ENCODE measurements at places on chromosomes 7 and 10.

DNA sequence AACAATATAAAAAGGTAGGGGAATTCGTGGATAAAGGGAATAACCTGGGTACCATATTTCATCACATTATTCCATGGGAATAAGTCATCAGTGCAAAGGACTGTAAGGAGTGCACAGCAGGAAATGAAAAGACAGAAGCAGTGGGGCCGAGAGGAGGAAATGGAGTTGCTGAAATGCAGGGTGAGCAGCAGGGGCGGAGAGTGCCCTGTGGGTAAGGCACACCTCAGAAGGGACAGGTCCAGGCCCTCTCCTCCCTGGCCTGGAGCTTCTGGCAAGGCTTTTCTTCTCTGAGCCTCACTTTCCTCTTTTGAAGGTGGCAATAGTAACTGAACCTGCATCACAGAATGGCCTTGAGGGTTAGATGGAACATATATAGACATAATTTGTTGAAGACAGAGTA, 26.2 kb downstream of the IKZF1 start:
- DNase-seq = no peak

DNA sequence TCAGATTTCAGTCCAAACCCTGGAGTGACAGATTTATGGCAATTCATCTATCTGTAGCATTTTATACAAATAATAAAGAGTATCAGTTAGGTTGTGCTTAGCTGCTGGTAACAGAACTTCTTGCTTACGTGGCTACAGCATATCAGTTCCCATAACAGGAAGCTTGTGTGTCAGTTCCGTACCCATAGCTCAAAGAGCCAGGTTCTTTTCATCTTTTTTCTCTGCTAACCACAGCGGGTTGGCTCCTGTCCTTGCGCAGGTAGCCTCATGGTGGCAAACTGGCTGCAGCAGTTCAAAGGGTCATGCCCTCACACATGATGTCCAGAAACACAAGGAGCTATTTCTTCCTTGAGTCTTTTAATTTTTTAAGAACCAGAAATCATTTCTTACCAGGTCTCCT, 1041.8 kb downstream of the GATA3 start:
- DNase-seq = no peak

DNA sequence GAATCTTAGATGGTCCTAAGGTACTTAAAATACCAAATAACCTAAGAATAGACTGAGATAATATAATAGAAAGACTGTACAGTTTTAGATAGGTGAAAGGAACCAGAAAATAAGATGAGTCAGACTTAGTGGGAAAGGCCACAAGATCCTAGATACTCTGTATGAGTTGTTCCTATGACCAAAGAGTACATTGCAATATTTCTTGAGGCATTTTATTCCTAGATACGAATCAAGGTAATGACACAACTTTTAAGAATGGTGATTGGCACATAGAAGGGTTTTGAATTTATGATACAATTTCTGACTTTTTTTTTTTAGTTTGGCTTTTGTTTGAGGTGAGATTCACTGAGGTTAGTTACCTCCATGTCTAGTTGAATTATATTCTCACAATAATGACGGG, 30.2 kb downstream of the MGAM start:
- DNase-seq = no peak

DNA sequence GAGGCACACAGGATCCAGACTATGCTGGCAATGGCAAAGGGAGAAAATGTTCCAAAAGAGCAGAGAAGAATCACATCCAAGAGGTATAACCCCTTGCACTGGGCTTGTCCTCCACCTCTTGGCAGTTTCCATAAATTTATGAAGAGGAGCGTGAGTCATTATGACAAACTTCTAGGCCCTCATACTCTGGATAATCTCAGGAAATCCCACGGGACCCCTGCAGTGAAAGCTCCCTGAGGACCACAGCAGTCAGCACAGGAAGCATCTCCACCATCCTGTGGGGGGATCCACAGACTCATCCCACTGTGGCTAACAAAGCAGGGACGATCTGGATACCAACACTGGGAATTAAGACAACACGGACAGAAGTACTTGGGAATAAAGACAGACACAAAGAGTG, 30.3 kb upstream of the GPAM start:
- DNase-seq = no peak

- DNase-seq = no peak
Measured at GRCh38 chr7:94656925-94657731, 1.2 kb upstream of the SGCE start.

- no peak for DNase-seq
Measured at GRCh38 chr7:155947051-155947450, 134.8 kb upstream of the SHH start.

- DNase-seq = no peak
Measured at GRCh38 chr7:25781704-25782103, 370.3 kb upstream of the NFE2L3 start.

GRCh38 chr7:37320848-37321468, 127.7 kb downstream of the ELMO1 start:
- no peak for DNase-seq

DNA sequence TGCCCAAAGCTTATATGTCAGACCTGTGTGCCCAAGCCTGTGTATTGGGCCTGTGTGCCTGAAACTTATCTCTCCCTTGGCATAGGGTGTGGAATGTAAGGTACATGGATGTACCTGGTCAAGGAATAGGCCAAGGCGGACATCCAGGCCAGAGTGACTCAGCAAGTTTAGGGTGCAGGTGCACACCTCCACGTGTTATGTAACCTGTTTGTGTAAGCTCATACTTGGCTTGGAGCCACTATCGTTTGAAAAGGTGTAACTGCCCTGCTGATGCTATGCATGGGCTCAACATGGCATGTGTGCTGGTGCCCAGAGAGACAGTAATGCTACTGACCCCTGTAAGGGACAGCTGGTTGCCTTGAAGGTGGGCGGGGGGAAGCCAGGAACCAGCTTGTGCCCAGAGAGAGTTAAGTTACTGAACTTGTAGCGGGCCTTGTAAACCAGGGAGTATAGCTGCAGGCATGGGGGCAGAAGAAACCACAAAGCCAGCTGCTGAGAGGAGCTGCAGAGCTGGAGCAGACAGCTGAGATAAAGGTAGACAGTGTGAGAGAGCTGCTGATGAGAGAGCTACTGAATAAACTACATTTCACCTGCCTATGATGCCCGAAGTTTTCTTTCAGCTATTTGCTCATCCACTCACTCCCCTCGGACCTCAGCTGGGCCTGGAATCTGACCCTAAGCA, 656.4 kb upstream of the ZWINT start:
- DNase-seq = no peak

Measured in COLO829 (cell line).